ENCODE measurements at places on chromosomes 12 and 14.

DNA sequence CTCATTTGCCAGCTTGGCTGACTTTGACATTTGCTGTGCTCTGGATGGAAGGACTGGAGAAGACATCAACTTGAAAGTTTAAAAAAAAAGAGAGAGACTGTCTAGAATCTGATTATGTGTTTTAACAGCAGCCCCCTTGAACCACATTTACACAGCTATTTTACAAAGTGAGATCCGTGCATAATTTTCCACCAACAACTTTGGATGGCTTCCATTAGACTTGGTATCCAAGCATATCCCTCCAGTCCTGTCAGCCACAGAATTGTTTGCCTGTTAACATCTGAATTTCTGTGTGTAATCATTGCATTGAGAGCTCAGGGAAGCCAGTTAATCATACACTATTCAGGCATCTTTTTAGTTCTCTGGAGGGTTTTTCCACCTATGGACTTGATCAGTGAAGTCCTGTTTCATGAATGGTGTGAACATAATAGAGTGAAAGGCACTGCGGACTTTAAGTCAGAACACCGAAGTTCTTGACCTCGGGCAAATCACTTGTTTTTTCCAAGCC lies 93.7 kb downstream of the SAMD4A start:
- no peak for DNase-seq

GRCh38 chr12:6192604-6193380 lies 7.4 kb upstream of the CD9 start:
- DNase-seq, result no peak

GRCh38 chr14:96221109-96221650 lies 16.5 kb downstream of the BDKRB2 start:
- DNase-seq, result no peak

GRCh38 chr14:25349269-25349668 lies 299.3 kb upstream of the STXBP6 start:
- no peak for DNase-seq

DNA sequence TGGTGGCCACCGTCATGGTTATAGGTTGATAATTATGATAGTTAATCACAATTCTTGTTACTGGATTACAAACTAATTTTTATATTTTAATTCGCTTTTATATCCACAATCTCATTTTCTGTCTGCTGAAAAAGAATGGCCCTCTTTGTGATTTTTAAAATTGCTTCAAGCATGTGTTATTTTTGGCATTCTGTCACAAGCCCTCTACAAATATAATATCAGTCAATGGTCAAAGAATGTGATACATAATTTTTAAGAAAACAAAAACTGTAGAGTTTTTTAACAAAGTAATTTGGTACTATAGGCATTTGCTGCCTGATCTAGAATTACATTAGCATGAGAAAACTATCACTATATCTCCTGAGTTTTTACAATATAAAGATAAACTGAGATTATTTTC lies 352.0 kb upstream of the TMTC1 start:
- no peak for DNase-seq

DNA sequence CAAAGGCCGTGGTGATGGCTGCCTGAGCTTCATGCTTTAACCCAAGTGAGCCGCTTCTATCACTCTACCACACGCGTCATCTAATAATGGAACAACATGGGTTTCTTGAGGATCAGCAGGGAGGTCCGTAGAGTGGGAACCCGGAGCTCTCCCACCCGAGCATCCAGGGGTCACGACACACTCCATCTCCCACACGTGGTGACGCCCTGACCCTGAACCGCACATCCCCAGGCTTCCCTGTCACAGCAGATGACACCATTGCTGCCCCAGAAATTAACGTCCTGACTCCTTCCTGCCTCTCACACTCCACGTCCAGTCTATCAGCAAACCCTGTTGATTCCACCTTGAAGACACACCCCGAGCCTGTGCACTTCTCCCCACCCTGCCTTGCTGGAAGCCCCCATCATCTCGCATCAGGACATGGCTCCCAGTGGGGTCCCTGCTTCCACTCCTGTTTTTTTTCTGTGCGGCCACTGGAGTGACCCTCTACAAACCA lies 163.2 kb downstream of the PIWIL1 start:
- DNase-seq, result no peak

- DNase-seq, result no peak
These were observed 153.4 kb upstream of the PELI2 start for GRCh38 chr14:55964821-55965220.

DNA sequence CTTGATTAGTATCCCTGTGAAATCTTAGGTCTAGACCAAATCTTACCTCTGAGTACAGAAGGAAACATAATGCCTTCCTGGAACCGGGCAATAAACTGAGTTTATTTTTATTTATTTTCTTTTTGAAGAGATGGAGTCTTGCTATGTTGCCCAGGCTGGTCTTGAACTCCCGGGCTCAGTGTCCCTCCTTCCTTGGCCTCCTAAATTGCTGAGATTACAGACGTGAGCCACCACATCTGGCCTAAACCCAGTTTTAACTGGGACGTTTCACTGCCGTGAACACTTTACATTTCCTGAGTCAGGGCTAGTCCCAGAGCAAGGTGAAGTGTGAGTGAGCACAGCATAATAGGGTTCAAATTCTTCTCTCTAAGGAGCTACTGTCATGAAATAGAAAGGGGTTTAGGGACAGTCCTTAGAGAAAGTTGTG lies 671 bp downstream of the GUCY2C start:
- no peak for DNase-seq

DNA sequence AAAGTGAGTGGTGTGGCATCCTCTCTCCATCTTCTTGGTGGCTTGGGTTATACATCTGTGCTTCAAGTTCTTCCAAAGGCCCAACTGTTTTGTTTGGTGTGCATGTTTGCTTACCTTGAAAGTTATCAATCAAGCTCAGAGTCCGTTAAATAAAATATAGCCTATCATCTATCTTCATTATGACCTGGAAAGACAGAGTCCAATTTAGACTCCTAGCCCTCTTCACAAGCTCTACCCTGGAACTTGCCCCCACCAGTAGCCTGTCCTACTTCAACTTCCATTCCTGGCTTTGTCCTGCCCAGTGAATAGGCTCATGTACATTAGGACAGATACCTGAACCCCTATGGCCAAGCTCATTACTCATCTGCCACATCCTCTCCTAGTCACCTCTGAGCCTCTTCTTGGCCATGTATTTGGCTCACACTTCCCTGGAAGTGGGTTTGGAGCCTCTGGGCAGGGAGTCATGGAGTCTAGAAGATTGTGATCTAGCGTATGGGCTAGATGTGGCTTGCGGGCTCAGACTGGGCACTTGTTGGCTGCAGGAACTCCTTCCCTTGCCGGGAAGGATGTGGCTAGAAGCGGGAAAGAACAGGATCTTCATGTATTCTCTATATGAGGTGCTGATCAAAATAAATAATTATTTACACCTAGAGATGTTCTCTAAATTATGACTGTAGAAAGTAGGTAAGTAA lies 6.4 kb upstream of the SSTR1 start:
- DNase-seq, result no peak

DNA sequence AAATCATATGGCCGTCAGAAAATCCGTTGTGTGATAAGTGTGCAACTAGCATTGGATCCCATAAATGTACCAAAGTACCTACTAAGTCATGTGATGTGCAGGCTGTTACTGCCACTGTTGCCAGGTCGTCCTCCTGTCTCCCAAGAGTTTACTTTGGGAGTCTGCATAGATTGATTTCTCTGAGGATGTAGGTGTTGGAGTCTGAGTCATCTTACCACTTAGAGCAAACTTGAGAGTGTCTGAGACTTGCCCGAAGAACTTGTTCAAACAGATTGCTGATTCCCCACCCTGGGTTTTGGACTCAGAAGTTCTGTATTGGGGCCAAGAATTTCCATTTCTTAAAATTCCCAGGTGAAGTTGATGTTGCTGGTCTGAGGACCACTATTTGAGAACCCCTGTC lies 11.4 kb downstream of the TMX1 start:
- DNase-seq, result no peak

GRCh38 chr12:123595729-123596128 lies 6.2 kb upstream of the DDX55 start:
- DNase-seq, result no peak

GRCh38 chr14:68749487-68750475 lies 43.1 kb downstream of the ZFP36L1 start:
- no peak for DNase-seq

GRCh38 chr14:77067632-77068516 lies 30.2 kb upstream of the CIPC start:
- DNase-seq, result peak; percentile 34

DNA sequence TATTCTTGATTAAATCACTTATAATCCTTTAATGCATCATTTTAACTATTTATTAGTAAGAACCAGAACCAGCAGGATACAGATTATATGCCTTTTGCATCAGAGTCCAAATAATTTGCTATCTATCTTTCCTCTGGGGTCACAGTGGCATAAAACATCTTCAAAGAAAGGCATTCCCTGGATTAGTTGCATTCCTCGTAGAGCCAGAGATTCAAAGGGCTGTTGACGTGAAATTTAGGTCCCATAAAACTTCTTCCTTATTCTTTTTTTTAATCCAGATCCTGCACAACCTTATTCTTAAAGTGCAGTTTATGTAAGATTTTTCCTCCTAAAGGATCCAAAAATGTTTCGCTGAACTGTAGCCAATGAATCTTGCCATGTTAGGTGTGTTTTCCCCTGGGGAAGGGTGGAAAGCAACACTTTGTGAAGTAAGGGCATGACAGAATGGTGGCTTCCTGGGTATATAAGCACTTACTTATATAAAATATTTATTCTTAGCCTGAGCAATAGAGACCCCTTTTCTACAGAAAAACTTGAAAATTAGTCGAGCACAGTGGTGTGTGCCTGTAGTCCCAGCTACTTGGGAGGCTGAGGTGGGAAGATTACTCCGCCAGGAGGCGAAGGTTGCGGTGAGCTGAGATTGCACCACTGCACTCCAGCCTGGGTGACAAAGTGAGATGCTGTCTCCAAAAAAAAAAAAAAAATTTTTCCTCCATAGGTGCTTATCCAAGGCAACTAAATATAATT lies 208.7 kb downstream of the PCNX1 start:
- DNase-seq, result no peak

DNA sequence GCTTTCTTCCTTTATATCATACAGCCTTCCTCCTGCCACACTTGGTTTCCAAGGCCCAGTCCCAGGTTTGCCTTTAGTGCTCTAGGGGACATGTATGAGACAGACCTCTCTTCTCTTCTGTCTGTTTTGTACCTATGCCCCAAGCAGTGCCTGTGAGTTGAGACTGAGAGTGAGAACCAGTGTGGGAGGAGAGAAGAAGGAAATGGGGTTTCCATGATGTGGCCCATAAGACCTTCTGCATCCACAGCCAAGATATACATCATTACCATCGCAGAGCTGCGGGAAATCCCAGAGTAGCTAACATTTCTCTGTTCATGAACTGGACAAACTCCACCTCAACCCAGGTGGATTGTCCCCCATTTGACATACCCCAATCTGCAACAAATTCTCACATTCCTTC lies 2.8 kb downstream of the TESPA1 start:
- DNase-seq, result no peak

DNA sequence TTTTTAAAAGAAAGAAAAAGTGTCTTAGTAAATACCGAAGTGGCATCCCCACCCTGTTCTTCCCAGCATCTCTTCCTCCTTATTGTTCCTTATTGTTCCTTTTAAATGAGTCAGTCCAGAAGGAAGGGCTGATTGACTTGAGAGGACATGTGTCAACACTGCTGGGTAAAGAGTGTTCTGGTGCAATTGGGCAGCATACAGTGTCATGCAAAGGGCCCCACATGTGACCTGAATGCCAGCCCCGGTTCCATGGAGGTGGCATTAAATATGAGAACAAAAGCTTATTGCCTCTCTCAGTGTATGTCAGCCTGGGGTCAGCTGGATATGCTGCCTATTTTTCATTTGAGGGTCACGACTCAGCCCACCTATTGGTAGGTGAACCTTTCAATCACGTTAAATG lies 58.9 kb upstream of the RIC8B start:
- DNase-seq, result no peak

DNA sequence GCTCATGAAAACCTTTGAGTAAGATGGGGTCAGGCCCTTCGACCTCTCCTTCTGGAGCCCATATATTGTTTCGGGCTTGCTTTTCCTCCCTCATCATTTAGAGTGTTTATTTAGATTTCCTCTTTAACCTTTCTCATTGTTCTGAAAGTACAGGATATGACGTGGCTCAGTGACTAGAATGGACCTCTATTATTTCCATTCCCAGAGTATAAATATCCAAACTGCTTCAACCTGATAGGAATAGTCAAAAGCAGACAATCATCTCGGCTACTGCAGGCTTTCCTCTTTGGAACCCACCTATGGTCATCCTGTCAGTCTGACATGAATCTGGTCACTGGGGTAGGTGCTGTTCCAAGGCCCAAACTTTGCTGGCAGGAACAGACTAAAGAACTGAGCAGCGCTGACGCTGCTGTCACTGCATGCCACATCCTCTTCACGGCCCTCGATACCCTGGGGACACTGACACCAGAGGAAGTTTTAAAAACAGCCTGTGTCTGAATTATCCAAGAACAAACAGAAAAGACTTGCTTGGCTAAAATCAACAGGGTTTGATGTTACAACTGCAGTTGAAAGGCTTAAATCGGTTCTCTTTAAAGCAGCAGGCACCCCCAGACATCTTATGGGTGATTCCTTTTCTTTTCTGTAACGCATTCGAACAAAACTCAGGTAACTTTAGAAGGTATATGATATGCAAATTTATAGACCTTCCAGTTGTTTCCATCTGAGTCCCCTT lies 5.0 kb upstream of the DDX47 start:
- peak; percentile 46 for DNase-seq

GRCh38 chr12:110349514-110350151 lies 53.9 kb downstream of the ANAPC7 start:
- no peak for DNase-seq

GRCh38 chr14:21078287-21078686 lies 8.2 kb downstream of the ARHGEF40 start:
- no peak for DNase-seq

GRCh38 chr12:13093191-13093847 lies 10.1 kb downstream of the GSG1 start:
- DNase-seq, result no peak

- DNase-seq, result no peak
These were observed 40.6 kb downstream of the ATF7 start for GRCh38 chr12:53585448-53586125.

DNA sequence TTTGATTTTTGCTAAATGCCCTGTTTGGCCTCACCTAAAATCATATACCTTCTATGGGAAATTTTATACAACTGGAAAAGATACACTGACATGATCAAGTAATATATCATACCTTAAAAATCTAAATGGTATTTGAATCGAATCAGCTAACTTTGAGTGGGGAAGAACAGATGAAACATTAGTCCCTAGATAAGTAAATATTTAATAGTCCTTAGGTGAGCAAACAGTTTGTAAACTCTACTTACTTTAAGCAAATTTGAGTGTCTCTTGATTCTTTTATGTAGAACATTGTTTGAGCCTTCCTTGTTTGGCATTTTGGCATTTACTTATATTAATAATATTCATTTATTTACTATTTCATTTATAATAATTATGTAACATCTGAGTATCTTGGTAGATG lies 195.7 kb upstream of the GARIN2 start:
- DNase-seq, result no peak

- no peak for DNase-seq
These were observed 78.2 kb upstream of the CFL2 start for GRCh38 chr14:34792598-34792997.

GRCh38 chr14:62307844-62308243 lies 545.6 kb downstream of the SNAPC1 start:
- no peak for DNase-seq

GRCh38 chr14:71905860-71906259 lies 26.4 kb upstream of the RGS6 start:
- no peak for DNase-seq
